ENCODE measurements at places on chromosomes 6 and 20.

DNA sequence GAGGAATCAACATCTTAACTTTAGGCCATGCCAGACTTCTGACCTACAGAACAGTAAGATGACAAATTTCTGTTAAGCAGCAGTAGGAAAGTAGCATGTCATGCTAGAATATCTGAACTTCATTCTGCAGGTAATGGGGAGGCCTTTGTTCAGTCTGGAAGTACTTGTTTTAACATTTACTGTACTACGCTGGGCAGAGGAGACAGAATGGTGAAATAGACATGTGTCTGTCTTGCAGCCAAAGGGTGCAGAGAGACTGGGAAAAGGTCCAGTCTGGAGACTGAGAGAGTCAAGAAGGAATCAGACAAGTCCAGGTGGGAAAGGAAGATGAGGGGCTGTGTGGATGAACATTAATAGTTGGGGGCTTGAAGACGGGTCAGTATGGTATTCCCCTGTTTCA, 17.5 kb upstream of the ZBTB2 start:
- DNase-seq, result no peak

DNA sequence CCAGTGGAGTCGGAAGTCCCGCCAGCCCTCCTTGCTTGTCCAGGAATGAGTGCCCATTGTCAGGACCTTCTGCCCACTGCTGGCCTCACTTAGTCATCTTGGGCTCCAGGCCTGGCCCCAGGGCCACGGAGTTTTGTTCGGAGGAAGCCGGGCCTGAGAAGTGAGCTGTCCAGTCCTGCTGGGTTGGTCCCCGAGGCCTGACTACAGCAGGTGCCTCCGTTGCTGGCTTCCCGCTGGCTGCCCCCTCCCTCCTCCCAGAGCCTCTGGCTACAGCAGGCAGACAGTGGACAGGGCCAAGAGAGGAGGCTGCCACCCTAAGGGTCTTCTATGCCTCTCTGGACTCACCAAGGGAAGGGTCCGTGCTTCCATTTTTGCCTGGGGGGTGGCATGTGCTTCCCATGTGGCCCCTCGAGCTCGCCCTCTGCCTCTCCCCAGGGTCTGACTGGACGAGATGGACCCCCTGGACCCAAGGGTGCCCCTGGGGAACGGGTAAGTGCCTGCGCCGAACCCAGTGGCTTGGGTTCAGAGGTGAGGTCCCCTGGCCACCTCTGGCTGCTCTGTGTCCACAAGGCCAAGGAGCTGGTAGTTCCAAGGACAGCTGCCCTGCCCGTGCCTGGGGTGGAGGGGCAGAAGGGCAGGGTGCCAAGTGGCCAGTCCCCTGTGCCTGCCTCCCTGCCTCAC, 2.8 kb downstream of the COL9A3 start:
- no peak for DNase-seq

- no peak for DNase-seq
Observed at GRCh38 chr20:63013207-63013606, 6.4 kb upstream of the BHLHE23 start.

GRCh38 chr6:75483136-75483952, 10.3 kb downstream of the FILIP1 start:
- no peak for DNase-seq

DNA sequence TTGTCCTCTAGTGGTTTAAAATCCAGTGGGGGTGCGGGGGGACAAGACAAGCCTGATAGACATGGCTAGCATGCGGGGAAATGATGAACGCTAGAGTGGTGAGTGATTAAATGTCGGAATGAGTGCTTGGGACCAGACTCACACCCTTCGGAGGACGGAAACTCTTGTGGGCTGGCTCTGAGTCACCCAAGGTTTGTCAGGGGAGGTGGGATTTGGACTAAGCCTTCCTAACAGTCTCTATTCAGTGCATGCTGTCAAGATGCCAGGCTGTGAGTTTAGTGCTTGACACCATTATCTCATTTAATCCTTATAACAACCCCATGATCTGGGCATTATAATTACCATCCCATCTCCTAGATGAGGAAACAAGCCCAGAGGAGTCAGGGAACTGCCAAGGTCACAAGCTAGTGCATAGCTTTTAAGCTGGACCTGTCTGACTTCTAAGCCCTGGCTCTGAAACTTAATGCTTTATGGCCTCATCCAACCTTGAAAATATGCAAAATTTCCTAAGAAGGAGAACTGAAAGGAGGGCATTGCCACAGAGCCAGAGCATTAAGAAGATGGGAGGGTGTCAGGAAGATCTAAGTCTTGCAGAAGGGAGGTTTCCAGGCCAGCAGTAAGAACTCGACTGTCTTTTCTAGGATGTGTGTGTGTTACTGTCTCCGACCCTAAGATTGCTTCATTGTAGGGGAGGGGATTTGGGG, 168.7 kb upstream of the LRFN2 start:
- no peak for DNase-seq

GRCh38 chr6:3208098-3208774, 19.2 kb downstream of the TUBB2B start:
- no peak for DNase-seq

DNA sequence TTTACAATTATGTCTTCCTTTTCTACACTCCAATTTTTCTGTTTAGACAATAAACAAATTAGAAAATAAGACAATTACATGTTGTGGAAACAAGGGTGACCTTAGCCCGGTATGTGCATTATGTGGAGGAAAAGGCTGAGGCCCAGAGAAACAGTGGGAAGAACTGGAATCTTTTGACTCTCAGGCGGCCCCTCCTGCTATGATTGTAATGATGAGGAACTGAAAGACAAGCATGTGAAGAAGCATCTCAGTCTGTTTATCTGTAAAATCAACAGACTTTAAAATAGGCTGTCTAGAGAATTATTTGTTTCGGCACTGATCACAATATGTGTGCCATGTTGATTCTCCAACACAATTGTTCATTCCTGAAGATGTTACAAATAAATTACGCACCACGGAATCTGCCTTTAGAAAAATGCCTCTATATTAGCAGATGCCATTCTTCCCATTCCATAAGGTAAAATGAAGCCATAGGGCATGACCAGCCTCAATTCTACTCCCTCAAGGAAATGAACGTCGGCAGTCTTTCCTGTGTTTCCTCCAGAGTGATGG, 1201.6 kb upstream of the CITED2 start:
- no peak for DNase-seq

- DNase-seq, result no peak
Observed at GRCh38 chr20:39944861-39945260, 744.2 kb downstream of the MAFB start.

DNA sequence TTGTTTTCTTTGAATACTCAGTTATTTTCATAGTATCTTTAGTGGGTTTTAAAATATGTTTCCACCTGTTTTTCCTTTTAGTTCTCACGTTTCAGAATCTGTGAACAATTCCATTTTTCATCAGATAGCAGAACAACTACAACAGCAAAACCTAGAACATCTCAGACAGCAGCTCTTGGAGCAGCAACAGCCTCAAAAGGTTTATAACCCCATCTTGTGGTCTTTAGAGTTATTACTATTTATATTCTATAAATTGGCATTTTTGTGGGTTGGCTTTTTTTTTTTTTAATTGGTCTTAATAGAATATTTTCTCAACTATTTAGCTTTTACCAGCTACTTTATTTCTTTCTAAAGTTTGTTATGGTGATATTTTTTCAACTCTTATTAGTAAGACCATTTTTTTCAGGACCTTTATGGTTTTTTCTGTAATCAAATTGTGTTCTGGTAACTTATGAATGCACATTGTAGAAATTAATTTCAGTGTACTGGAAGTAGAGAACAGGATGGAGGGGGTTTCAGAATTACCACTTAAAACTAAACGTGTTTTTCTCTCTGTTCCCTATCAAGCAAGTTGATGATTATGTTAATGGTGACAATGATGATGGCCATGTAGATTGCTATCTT, 72.2 kb downstream of the SCAF8 start:
- DNase-seq, result no peak

GRCh38 chr6:131657630-131658111, 20.6 kb downstream of the ENPP3 start:
- no peak for DNase-seq

- DNase-seq, result peak; percentile 66
Observed at GRCh38 chr6:6676910-6677441, 88.5 kb downstream of the LY86 start.

- DNase-seq, result no peak
Observed at GRCh38 chr6:1726341-1726768, 116.6 kb downstream of the FOXC1 start.

DNA sequence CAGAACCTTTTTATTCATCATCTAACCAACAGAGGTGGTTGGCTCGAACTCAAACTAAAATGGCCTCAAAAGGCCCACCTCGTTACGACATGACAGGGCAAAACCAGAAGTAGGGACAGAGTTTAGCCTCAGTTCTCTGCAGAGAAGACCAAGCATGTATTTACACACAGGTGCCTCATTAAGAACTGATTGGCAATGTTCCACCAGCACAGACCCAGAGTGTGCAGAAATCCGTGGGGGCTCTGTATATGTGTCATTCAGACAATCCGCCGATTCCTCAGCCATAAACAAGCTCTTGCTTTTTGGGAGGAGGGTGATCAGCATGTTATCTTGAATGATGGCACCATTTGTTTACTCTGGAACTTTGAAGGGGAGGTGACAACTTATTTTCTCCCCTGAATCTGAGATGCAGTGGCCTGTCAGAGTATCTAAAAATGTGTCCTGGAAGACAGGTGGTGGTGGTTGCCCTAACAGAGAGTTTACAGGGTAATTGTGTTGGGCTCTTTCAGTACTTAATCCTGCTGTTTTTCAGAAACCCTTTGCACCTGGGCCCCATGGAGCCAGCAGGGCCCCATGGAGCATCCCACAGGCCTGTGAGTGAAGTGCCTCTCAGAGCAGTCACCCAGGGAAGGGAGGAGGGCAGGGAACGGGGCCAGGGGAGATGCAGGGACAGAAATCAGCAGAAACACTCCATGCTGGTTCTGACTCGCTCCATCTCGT, 29.1 kb upstream of the C20orf203 start:
- DNase-seq, result no peak

GRCh38 chr6:143260857-143261256, 189.6 kb downstream of the ADAT2 start:
- no peak for DNase-seq

DNA sequence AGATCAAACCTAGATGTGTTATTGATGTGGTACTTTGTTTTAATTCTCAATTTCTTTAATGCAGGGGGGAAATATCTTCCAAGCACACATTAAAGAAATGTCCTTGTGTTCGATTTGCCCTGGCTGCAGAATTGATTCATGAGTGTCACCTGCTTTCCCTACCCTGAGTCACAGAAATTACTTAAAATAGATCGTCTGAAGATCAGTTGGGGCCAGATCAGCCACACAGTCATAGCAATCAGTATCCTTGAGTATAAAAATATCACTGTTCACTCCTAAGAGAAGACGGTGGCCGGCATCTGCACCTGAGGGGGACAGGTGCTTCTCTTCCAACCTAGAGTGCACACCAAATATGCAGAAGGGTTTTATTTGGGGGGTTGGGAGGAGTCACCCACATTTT, 115.2 kb upstream of the RIN2 start:
- DNase-seq, result no peak

DNA sequence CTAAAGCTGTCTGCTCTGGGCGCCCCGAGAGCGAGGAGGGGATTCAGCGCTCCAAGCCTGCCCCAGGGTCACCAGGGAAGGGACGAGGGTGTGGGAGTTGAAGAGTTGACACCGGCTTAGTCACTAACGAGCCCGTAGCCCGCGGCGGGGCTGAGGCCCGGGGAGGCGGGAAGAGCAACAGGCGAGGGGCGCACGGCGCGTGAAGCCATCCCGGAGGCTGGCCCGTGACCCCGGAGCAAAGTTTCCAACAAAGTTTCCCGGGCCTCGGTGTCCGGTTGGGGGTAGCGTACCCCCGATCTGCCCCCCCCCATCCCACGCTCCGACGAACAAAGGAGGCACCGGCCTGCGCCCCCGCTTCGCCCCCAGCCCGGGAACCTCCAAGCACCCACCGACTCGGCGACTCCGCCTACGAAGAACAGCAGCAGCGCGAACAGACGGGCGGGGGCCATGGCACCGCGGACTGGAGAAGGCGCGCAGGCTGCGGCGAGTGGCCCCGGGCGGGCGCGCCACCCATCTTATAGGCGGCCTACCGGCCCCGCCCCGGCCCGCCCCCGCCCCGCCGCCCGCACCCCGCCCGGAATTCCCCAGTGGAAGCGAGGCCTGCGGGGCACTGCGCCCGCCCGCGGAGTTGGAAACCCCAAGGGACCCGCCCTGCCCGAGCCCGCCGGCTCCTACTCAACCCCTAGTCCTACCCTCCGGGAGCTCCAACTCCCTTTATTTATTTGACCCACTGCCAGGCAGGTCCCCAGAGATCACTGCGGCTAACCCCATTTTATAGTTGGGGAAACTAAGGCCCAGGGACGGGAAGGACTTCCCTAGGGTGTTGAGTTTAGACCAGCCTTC, at the start of gene SDC4:
Gene SDC4 (minus strand): TSS at position 489 of the 843 bp plus-strand sequence. CDS start 40 bp downstream, at position 449.
- DNase-seq, result peak; percentile 34

GRCh38 chr20:58558486-58559367, 43.5 kb upstream of the APCDD1L start:
- no peak for DNase-seq

GRCh38 chr6:104449918-104450317, 409.8 kb downstream of the HACE1 start:
- no peak for DNase-seq

- DNase-seq, result no peak
Observed at GRCh38 chr6:37280162-37280887, 22.4 kb upstream of the TMEM217 start.

DNA sequence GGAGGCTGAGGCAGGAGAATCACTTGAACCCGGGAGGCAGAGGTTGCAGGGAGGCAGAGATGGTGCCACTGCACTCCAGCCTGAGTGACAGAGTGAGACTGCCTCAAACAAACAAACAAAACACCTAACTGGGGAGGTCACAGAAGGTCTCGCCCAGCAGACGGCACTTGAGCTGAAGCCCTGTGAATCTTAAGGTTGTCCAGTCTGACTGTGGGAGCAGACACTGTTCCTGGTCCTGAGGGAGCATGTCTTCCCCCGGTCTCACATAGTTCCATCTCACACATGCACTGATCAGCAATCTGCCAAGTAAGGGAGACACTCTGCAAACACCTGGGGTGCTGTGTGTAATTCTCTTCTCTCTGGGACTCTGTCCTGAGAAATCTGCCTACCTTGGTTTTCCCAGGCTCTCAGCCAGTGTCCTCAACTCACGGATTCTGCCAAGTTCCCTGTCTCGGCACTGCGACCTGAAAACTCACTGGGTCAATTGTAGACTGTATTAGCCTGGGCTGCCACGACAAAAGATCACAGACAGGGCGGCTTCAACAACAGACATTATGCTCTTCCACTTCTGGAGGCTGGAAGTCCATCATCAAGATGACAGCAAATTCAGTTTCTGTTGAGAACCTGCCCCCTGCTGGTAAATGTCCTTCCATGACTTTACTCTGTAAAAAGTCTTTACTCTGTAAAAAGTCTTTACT, 94.3 kb downstream of the JPH2 start:
- no peak for DNase-seq

DNA sequence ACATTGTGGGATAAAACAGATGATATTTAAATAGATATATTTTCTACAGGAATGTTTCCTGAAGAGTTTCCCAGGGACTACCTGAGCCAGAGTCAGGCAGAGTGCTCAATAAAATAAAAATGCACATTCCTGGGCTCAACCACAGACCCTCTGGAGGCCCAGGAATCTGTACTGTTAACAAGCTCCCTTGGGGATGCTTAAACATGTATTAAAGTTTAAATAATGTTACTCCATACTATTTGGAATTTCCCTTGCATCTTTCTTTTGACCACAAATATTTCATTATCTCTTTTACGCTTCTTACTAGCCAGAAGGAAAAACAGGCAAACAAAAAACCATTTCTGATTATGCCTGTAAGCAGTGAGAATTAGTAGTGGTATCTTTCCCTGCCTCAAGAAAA, 42.3 kb downstream of the GPR63 start:
- no peak for DNase-seq

GRCh38 chr6:4066029-4066755, 12.7 kb downstream of the FAM217A start:
- no peak for DNase-seq
